Osteocyte (in vitro differentiated cells): ENCODE measurements at places on chromosomes 12 and 14. TPM values are rescaled to one million over a fixed set of nuclear protein-coding genes. Genes with fewer than 3 reads are reported as not detected.

The BCDIN3D gene
- 4.2 and 5.3 TPM in 2 replicates for total RNA-seq

DNA sequence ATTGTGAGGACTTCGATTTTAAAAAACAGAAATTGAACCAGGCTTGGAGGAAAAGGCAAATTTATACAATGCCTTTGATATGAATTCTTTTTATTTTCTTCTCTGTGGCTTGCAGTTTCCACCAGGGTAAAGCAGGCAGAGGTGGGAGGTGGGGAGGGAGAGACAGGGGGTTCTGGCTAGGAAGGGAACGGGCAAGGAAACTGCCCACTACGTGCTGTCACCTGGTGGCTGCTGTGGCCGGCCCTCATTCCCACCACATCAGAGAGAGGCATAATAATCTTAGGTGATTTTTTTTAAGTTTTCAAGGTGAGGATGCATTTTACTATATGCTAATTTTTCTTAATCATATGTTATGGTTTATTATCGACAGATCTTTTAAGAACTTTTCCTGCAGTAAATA, 145.8 kb downstream of the CACNA1C start:
- DNase-seq: no peak
- peaks cover 40% of the 10 kb centered on the region for H3K4me1 ChIP-seq
- no peak overlapping the region for H3K4me3 ChIP-seq
- no peaks in the 10 kb centered on the region for H3K27me3 ChIP-seq

GRCh38 chr12:57674691-57675090, 19.2 kb upstream of the OS9 start:
- no peak for DNase-seq
- no peaks in the 10 kb centered on the region for H3K36me3 ChIP-seq
- no peaks in the 10 kb centered on the region for H3K4me1 ChIP-seq
- H3K27me3 ChIP-seq: peaks cover 31% of the 10 kb centered on the region
- H3K27ac ChIP-seq: no peak overlapping the region
- H3K4me3 ChIP-seq: no peak overlapping the region

GRCh38 chr14:104086661-104087461, 1.4 kb downstream of the ASPG start:
- H3K4me1 ChIP-seq: no peaks in the 10 kb centered on the region
- peaks cover 8% of the 10 kb centered on the region for H3K27me3 ChIP-seq
- H3K27ac ChIP-seq: no peak overlapping the region
- no peak for DNase-seq
- no peak overlapping the region for H3K4me3 ChIP-seq

- no peaks in the 10 kb centered on the region for H3K27me3 ChIP-seq
- peak overlapping the region; percentile 59 for H3K27ac ChIP-seq
- H3K4me1 ChIP-seq: peaks cover 48% of the 10 kb centered on the region
Measured at GRCh38 chr14:63486738-63487137, 56.4 kb downstream of the PPP2R5E start.
